ENCODE measurements at places on chromosomes 5 and 9.

DNA sequence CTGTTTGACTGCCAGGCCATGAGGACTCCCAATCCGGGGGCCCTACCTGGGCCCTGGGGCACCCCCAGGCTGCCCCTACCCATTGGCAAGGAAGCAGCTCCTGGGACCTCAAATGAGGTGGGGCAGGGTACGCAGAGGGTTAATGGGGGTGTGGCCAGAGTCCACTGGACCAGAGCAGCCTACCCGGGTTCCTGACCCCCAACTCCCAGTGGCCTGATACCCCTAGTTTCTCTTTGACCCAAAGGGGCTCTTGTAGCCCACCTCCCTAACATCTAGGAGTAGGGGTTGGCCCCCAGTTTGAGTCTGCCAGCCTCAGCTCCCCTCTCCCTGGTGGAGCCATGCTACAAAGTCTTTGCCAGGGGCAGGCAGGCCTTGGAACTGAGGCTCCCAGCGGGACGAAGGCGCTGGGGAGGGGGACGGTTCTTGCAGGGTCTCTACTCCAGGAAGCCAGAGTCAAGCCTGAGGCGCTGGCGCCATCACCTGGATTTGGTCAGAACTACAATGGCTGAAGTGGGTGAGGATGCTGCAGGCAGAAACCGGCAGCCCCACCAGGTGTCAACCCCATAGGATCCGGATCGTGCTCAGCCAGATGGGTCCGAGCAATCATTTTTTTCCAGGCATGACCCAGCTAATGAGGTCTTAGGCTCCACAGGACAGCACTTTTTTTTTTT lies 8.4 kb upstream of the CERCAM start:
- no peak for DNase-seq

DNA sequence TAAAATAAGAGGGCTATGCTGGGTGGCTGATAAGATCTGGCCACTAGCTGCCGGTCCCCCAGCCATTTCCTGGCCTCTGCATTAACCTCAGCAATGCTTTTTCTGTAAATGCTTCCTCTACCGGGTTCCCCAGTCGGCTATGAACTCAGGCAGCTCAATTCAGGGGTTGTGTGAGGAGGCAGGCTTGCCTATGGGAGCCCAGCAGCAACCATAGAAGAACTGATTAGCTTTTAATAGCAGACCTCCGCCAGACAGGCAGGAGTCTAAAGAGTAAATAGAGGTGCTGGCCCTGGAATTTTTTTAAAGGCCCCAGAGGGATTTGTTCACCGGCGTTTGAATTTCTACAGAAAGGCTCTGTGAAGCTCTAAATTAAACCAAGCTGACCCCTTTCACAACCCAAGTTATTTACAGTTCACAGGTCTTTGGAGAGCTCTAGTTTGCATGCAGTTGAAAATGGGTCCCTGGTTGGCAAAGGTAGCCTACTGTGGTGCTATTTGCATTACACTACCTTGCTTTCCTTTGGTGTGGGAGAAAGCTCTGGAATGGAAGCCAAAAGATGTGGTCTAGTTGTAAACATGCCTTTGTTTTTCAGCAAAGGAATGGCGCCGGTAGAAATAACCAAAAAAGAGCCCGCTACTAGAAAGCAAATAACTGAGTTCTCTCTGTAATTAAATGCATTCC lies 289.7 kb upstream of the SEMA6A start:
- DNase-seq = no peak

- DNase-seq = no peak
These were observed 627.3 kb upstream of the NUDT12 start for GRCh38 chr5:104189909-104190308.

DNA sequence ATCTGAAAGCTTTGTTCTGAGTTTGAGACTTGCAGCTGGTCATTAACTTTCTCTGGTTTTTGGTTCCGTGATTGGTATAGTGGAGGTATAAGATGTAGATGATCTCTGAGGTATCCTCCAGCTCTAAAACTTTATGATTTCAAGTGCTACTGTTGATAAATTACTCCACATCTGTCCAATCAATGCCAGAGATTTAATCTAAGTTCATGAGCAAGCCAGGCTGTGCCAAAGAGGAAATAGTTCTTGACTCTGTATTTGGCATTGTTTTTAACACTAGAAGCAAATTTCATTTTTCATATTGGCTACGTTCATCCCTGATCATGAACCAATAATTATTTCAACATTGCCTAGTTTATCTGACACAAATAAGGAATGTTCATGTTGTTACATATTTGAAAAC lies 28.5 kb upstream of the CHD1 start:
- no peak for DNase-seq

- no peak for DNase-seq
These were observed 111.3 kb upstream of the PCA3 start for GRCh38 chr9:76652894-76653293.

- no peak for DNase-seq
These were observed 60.2 kb downstream of the SMIM23 start for GRCh38 chr5:171845857-171846256.

Data from KG1 (cell line).